ENCODE measurements at places on chromosomes 11 and 22.

DNA sequence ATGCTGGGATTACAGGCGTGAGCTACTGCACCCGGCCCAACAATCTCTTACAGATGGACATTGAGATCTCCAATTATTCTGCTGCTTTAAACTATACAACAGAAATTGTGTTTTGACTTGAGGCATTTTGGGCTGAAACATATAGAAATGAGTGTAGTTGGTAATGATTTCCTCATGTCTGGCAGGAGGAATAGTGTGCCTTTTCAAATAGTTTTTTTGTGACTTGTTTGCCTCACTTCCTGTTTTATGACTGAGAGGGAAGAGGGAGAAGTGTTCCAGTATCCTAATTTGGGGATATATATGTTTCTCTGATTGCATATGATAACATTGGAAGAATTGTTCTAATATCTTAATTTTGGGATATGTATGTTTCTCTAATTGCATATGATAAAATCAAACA lies 40.2 kb downstream of the EP300 start:
- DNase-seq: peak; percentile 42

DNA sequence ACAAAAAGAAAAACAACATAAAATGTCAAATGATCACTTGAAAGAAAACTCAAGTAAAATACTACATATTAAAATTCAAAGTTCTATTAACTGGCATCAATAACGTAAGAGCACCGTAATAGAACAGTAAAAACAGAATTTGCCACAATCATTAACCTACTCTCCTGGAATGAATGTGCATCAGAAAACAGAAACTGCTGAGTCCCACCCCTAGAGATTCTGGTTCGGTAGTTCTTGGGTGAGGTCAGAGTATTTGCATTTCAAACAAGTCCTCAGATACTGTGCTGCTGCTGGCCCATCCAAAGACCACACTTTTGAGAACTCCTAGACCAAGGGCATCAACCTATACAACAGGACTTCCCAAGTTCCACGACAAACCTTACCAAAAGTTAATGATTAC lies 23.5 kb downstream of the PITPNB start:
- DNase-seq: no peak

DNA sequence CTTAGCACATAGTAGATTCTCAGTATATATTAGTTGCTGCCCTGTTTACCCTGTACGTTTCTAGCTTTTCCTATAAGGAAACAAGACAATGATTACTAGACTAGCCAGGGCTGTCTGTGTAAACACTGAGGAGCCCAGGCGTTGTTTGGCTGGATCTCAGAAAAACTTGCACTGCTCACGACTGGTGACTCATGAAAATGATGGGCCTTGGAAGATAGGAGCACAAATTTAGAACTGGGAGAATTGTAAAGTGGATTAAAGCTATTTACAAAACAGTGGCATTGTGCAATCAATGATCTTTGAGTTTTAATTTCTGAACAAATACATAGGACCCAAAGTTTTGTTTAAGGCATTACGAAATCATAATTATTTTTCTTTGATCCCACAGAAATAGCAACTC lies 276.9 kb downstream of the FAM76B start:
- no peak for DNase-seq

DNA sequence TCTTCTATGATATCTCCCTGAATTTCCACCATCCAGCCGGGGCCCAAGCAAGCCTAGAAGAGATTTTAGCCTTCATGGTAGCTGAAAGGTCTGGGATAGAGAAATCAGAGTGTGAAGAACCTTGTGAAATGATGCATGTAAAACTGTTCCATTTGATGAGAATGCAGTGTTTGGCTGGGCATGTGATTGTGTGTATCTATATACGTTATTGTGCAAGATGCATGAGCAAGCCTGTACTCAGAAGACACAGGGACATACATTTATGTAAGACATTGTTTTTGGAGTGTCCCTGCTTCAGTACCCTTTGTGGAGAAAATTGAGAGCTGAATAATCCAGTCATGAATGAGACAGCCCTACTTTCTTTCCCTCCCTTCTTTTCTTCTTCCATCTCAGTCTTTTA lies 15.2 kb upstream of the OR52K2 start:
- peak; percentile 60 for DNase-seq

- no peak for DNase-seq
Measured at GRCh38 chr11:118172356-118172755, 4.1 kb downstream of the SCN2B start.

DNA sequence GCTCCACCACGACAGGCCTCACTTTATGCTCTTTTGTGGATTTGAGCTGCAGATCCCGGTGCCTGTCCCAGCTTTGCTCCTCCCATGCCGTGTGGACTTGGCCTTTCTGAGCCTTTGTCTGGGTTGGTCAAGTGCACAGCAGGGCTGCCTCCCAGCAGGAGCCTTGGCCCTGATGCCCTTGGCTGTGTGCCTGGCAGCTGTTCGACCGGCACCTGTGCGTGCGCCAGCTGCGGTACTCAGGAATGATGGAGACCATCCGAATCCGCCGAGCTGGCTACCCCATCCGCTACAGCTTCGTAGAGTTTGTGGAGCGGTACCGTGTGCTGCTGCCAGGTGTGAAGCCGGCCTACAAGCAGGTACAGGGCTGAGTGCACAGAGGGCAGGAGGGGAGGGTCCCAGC lies 46.5 kb downstream of the MYO7A start:
- no peak for DNase-seq

- DNase-seq: no peak
Measured at GRCh38 chr11:88555829-88556202, 218.3 kb upstream of the CTSC start.
